ENCODE measurements at places on chromosomes 1 and 21.

GRCh38 chr21:44337941-44338895 is 972 bp downstream of the CFAP410 start:
- DNase-seq: peak; percentile 40

- DNase-seq: no peak
Observed at GRCh38 chr1:186297439-186298045, 77.5 kb downstream of the TPR start.

DNA sequence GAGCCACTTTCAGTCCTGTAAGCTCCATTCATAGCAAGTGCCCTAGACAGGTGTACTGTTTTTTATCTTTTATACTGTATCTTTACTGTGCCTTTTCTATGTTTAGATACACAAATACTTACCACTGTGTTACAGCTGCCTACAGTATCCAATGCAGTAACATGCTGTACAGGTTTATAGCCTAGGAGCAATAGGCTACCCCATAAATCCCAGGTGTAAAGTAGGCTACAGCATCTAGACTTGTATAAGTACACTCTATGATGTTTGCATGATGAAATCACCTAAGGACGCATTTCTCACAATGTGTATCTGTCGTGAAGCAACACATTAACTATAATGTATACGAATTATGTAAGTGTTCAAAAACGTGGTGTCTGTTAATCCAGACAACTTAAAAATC is 10.7 kb downstream of the HLCS start:
- no peak for DNase-seq

DNA sequence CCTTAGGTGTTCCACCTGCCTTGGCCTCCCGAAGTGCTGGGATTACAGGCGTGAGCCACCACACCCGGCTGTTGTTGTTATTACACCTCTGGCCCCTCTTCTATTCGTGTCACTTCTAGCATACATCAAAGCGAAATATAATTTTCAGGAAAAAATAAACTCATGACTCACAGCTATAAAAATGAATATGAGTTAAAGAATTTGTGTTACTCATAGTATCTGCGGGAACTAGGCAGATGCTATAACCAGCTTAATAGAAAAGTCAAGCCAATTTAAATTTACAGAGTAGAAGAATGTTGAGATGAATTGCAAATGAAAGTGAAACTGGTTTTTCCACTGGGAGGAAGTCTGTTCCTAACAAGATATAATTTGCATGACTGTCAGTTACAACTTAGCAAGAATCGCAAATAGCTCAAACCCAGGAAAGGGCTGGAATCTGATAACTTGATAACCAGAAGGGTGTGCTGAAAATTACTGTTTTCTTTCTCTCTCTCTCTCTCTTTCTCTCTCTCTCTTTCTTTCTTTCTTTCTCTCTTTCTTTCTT is 11.2 kb downstream of the OR2W3 start:
- DNase-seq: no peak

GRCh38 chr1:34320053-34320669 is 143.5 kb downstream of the C1orf94 start:
- DNase-seq: peak; percentile 46

DNA sequence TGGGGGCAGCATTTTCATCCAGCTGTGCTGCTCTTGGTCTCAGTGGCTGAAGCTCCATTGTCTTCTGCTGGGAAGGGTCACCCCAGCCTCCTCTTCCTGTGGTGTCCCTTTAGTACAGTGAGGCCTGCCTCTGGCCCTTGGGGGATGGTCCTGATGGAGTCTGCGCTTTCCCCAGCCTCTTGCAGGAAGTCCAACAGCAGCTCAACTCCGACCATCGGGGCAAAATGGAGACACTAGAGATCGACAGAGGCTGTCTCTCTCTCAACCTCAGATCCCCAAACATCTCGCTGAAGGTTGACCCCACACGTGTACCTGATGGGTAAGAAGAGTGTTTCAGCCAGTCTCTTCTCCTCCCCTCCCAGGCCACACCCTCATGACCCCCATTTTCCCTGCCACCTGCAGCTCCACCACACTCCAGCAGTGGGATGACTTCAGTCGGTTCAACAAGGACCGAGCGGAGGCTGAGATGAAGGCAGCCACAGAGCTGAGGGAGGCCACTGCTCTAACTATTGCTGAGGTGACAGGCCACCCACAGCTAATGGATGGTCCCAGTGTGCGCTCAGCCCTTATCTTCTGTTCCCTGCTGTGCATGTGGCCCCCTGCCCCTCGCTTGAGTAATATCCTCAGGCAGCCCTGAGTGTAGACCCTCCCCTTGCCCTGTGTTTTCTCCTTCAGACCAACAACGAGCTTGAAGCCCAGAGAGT is 2.0 kb upstream of the ADPRS start:
- no peak for DNase-seq

- no peak for DNase-seq
Observed at GRCh38 chr1:208178091-208178529, 66.1 kb downstream of the PLXNA2 start.

- DNase-seq: no peak
Observed at GRCh38 chr1:31503570-31503969, 72.7 kb upstream of the TINAGL1 start.

- DNase-seq: no peak
Observed at GRCh38 chr1:30192969-30193630, 530.3 kb downstream of the MATN1 start.

GRCh38 chr21:29829564-29830275 is 110.1 kb downstream of the GRIK1 start:
- peak; percentile 2 for DNase-seq

DNA sequence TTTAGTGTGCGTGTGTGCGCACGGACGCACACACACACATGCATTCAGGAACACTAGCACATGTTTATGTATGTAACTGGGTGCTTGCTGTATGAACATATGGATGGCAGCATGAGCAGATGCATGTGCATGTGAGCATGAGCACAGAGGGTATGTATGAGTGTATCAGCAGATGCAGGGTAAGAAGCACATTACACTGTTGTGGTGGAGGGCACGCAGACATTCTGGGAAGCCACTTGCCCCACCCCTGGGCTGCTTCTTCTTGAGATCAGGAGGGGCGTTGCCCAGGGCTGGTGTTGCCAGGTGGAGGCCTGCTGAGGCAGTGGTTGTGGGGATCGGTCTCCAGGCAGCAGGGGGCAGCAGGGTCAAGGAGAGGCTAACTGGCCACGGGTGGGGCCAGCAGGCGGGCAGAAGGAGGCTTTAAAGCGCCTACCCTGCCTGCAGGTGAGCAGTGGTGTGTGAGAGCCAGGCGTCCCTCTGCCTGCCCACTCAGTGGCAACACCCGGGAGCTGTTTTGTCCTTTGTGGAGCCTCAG is 3.9 kb upstream of the P3R3URF start:
- no peak for DNase-seq

- DNase-seq: peak; percentile 37
Observed at GRCh38 chr1:153355445-153356071, 2.1 kb upstream of the S100A9 start.

DNA sequence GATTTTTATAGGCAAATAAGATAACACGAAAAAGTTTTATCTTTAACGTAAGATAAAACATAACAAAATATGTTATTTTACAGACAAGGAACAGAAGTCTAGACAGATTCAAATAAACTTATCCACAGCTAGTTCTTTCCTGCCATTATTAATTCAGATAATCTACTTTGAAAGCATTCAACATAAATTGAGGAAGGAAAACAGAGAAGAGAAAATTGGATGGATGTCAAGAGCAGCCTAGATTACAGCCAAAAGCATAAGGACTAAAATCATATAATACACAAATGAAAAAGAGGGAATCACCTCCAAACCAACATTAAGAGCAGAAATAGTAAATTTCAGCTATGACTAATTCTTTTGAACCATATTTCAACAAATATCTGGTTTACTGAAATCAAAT is 15.5 kb downstream of the TRIM33 start:
- DNase-seq: no peak

DNA sequence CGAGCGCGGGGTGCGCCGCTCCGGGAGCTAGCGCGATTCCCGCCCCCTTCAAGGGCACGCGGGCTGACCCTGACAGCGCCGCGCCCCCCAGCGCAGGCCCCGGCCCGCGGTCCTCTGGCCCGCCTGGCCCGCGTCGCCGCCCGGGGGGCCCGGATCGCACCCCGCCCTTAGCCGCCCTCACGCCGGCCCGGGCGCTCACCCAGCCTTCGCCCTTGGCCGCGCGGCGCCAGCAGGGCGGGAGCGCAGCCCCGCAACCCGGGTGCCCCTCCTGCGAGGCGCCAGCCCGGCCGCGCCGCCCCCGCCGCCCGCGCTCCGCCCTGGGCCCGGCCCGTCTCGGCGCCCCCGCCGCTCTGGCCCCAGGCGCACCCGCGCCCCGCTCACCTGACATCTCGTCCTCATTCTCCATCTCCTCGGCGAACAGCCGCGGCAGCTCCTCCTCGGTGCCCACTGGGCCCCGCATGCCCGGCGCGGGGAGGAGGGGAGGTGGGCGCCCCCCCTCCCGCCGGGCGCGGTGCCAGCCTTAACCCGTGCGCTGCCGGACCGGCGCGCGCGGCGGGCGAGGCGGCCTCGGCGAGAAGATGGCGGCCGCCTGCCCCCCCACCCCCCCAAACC is 451 bp downstream of the CHD5 start:
- no peak for DNase-seq

GRCh38 chr21:46226920-46227599 is 1.5 kb downstream of the LSS start:
- peak; percentile 6 for DNase-seq

- DNase-seq: no peak
Observed at GRCh38 chr1:238582816-238583215, 692.1 kb upstream of the ZP4 start.

DNA sequence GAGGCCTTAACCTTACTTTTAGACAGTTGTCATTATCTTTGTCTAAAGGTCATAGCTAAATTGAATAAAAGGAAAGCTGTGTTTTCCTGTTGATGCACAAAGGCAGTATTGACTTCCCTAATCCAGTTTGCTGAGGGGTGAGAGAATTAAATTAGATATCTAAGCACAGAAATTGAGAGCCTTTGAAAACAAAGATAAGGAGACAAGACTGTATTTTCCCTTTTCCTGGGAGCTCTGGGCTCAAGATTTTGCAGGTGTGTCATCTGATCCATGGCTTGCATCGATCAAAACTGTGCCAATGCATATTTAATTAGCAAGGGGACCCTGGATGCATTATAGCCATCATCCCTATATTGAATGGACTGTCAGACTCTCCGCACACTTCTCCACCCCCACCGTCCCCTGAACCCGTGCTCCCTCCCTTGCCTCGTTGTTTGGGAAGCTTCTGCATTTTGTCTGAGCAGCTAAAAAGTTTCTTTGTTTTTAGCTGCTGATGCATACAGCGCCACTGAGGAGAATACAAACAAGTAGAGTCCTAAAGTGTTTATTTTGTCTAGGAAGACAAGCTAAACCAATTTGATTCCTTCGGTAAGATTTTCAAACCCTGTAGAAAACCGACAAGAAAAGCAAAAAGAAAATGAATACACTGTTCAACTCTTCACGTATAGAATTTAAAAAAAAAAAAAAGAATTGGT is 186.3 kb downstream of the NFIA start:
- DNase-seq: no peak

GRCh38 chr1:56978819-56979218 is 13.0 kb upstream of the C8B start:
- DNase-seq: no peak

DNA sequence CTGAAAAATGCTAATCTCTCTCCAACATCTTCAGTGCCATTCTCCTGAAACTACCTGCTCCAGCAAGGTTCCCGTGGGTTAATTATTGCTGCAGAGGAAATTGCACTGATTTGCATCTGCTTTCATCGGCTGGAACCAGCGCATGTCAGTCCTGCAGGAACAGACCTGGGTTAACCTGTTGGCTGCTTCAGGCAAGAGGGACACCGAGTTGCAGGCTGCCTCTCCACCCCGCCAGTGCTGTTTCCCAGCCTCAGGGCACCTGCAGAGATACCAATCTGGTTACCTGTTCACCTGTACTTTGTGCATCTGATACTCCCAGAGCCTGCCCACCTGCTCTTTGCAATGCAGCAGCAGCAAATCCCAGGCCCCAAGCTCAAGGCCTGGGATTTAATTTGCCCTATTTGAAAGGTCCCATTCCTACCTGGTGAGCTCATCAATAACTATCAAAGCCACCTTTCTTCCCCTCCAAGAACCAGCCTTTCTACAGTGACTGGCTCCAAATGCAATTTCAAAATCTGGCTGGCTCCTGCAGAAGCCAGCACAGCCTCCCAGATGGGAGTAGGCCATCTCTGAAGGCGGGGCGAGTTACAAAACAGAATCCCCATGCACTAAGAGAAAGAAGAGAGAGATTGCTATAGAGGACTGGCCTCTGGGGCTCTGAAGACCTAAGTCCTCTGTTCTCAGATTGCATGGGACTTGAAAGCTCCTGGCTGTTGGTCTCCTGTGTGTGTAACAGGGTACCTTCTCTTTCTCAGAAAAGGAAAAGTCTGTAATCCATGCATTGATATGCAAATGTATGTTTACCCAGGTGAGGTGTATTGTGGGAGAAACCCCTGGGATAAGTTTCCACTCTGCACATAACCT is 67.8 kb downstream of the TOMM20 start:
- no peak for DNase-seq

GRCh38 chr1:37342736-37343135 is 131.6 kb upstream of the ZC3H12A start:
- no peak for DNase-seq

DNA sequence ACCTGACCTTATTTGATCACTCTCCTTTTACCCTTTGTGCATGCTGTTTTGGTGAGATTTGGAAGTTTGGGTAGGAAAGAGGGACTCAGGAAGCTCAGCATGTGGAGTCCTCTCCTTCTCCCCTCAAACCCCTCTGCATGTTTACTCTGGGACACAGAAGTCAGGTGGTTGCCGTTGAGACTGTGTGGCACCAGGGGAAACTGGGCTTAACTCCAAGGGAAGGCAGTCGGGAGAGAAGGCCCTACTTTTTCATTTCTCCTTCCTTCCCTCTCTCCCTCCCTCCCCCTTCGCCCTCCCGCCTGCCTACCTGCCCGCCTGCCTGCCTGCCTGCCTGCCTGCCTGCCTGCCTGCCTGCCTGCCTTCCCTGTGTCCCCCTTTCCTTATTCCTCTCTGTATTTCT is 34.8 kb upstream of the TTC22 start:
- no peak for DNase-seq

DNA sequence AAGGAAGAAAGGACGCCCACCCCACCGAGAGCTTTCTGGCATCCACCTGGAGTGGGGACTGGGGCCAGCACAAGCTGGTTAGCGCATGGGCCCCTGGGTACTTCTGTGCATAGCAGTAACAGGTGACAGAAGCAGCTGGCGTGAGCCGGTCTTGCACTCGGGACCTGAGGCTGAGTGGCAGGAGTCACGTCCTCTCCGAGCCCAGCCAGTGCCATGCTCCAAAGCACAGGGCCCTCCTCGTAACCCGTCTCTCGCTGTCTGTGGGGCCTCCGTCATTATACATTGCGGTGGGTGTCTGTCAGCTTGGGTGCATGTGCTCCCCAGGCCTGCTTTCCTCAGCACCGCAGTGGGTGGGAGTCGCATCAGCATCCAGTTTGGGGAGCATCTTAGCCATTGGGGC is 87.6 kb upstream of the VAMP3 start:
- DNase-seq: no peak

GRCh38 chr1:81165963-81166362 is 634.8 kb upstream of the ADGRL2 start:
- DNase-seq: no peak

DNA sequence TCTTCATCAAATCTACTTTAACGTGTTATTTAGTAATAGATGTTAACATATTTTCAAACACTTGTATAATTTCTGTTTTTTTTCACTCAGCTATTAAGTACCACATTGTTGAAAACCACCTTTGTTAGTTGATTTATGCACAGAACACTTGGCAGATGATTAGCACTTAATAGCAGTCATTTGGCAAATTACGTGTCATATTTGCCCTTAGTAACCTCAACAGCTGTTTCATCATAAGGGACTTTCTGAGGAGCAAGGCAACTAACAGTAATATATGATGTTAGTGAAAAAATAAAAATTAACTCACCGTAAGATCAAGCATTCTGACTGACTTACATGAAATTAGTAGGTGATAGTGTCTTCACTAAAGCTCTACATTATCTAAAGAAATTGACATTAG is 186.4 kb downstream of the HMCN1 start:
- no peak for DNase-seq
